Tracheal epithelial cell (primary cell): ENCODE measurements at places on chromosomes 4 and X. TPM values are rescaled to one million over a fixed set of nuclear protein-coding genes. Genes with fewer than 3 reads are reported as not detected.

Gene GRID2
- total RNA-seq: under 0.01 TPM in 1 of 2 replicates, not detected in the other

Gene ALB
- 0.24 TPM in 1 of 2 replicates, not detected in the other for total RNA-seq

Gene IGBP1
- total RNA-seq: 111 and 134 TPM in 2 replicates

Gene KIAA1210
- not detected in 2 replicates for total RNA-seq

Gene MTMR8
- 0.21 and 0.72 TPM in 2 replicates for total RNA-seq

Gene LONRF3
- total RNA-seq: 0.21 and 1.7 TPM in 2 replicates

Gene PPP2R2C
- total RNA-seq: 1.9 and 3.6 TPM in 2 replicates

Gene HELT
- not detected in 2 replicates for total RNA-seq

Gene TRIM75
- total RNA-seq: not detected in 2 replicates
